Heart left ventricle (tissue), 16 donors: ENCODE measurements at places on chromosomes 6 and 20. TPM values are rescaled to one million over a fixed set of nuclear protein-coding genes. Genes with fewer than 3 reads are reported as not detected.

The CLPSL2 gene
- not detected for polyA plus RNA-seq

The MUC21 gene
- 0.10 TPM for polyA plus RNA-seq

The TMEM217 gene
- polyA plus RNA-seq: 0.73 TPM

The UNC5CL gene
- polyA plus RNA-seq: 0.65 TPM

The PXMP4 gene
- 7.5 TPM for polyA plus RNA-seq

The KHDC1L gene
- polyA plus RNA-seq: not detected

The HUS1B gene
- polyA plus RNA-seq: 0.19 TPM

The LST1 gene
- polyA plus RNA-seq: 2.3 TPM

The HEY2 gene
- polyA plus RNA-seq: 19.9 TPM

The PNLDC1 gene
- not detected for polyA plus RNA-seq

GRCh38 chr6:33915134-33915533 lies 111.3 kb upstream of the MLN start:
- DNase-seq: peak; percentile 52

GRCh38 chr6:15309611-15310283 lies 63.9 kb downstream of the JARID2 start:
- DNase-seq: no peak

DNA sequence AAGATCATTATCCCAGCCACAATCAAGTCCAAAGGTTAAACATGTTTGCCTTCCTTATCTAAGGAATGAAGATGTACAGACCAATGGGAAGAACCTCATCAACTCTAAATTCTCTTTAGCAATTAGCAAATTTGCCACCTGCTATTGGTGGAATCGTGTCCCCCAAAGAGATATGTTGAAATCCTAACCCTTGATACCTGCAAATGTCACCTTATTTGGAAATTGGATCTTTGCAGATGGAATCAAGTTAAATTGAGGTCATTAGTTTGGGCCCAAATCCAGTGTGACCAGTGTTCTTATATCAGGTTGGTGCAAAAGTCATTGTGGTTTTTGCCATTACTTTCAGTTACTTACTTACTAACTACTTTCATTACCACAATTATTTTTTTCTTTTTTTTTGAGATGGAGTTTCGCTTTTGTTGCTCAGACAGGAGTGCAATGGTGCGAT lies 31.3 kb downstream of the KLHL31 start:
- DNase-seq: no peak

DNA sequence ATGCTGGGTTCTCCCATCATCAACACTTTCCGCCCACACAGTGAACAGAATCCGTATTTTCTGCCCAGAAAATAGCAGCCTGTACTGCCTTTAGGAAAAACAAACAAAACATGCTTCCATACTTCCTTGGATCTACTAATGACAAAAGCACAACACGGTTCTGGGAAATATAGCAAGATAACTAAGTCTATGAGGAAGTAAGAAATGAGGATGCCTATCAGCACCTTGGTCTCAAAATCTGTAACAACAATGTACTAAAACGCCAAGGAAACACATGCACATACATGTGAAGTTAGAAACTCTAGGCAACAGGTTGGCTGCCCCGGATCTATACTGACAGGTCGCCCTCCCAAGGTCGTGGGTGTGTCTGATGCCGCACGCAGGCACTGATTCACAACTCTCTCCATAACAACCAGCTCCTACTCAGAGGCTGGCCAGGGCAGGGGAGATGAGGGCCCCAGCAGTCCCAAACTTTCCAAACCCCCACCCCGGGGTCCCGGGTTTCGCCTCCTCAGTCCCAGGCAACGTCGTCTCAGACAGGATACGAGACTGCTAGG lies 710 bp downstream of the BTBD9 start:
- DNase-seq: peak; percentile 59

GRCh38 chr20:44650771-44651433 lies 597 bp downstream of the ADA start:
- DNase-seq: peak; percentile 73

DNA sequence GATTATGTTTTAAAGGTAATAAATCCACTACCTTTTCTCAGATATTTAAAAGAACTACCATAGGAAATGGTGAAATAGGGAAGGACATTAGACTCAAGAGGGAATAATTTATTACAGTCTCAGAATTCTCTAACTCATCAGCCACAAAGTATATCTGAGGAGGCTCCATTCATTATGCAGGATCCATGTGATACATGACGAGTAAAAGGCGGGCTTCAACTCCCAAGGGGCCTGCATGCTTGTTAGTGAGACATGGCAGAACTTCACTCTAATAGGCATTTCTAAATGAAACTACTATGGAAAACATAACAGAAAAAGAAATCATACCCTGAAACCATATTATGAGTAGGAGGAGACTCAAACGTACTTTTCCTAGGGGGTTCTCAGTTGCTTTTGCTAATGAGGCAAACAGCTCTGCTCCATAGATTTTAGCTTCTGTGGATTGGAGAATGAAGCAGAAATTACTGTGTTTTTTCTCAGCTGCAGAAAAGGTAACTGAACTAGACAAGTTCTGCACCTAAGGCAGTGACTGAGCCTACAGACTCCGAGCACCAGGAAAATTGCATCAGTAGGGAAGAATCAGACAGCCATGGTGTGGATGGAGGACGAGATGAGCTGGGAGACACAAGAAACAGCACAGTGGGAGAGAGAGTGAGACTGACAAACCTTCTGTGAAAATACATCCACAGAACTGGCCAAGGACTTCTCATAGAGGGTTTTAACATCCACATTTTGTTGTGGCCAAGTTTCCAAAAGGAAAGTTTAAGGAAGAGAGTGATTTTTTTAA lies 254.6 kb upstream of the PRDM1 start:
- no peak for DNase-seq

DNA sequence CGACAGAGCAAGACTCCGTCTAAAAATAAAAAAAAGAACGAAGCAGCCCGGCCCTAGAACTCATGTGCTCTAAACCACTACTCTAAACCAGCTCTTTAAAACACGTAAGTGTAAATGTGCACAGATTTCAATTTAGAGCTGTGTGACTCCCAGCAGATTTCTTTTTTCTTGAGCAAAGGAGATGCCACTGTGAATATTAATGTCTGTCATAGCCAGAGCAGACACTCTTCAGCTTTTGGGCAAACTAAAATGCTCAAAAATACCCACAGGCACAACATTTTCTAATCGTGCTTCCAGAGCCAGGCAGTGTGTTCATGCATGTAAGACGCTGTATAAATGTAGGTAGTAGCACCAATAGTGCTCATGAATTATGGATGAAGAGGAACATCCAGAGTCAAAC lies 218.9 kb upstream of the PLCB4 start:
- DNase-seq: no peak

- DNase-seq: no peak
Observed at GRCh38 chr6:141309295-141309694, 823.4 kb upstream of the GJE1 start.

DNA sequence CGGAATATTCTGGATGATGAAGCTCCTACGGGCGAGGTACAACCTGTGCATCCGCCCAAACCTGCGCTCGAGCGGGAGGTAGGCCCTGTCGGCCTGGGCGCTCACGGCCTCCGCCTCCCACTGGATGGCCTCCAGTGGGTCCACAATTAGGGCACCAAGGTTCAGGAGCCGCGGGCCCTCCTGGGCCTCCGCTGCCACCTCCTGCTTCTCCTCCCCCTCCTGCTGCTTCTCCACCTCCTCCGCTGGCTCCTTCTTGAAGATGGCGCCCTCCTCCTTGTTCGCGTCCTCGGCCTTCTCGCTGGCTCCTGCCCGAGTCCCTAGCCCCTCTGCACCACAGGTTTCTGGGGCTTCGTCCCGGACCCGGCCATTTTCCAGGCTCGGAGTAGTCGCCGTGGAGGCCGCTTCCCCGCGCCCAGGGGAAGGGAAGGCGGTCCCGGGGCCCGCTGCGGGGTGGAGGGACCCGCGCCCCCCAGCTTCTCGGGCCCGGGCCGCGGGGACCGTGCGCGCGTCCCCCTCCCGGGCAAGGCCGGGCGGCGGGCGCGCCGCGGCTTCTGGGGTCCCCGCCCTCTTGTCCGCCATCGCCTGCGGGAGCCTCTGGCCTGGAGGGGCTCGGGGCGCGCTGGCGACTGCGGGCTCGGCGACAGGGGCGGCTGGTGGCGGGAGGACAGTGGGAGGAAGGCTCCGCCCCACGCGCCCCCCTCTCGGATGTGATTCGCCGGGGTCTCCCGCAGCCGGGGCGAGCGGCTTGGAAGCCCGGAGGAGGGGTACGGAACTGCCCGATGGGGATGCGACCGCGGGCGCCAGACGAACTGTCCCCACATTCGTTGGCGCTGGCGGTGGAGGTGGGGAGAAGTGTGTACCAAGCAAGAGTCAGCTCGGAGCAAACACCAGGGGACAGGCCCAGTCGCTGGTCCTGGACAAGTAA lies 17.6 kb downstream of the PLAGL2 start:
- DNase-seq: peak; percentile 51

DNA sequence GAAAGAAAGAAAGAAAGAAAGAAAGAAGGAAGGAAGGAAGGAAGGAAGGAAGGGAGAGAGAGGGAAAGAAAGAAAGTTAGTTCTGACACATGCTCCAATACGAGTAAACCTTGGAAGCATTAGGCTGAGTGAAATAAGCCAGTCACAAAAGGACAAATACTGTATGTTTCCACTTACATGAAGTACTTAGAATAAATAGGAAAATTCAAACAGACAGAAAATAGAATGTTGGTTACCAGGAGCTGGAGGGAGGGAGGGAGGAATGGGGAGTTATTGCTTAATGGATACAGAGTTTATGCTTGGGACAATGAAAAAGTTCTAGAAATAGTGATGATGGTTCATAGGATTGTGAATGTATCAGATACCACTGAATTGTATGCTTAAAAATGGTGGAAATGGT lies 75.2 kb upstream of the CDH4 start:
- DNase-seq: no peak

GRCh38 chr6:144535630-144536029 lies 250.5 kb downstream of the UTRN start:
- no peak for DNase-seq

GRCh38 chr6:33161354-33162331 lies 30.6 kb downstream of the COL11A2 start:
- peak; percentile 88 for DNase-seq

- DNase-seq: no peak
Observed at GRCh38 chr6:66896415-66896814, 1189.4 kb upstream of the EYS start.

GRCh38 chr6:42103753-42104094 lies 38.7 kb downstream of the C6orf132 start:
- DNase-seq: no peak
